ENCODE measurements at places on chromosomes 2 and 18.

DNA sequence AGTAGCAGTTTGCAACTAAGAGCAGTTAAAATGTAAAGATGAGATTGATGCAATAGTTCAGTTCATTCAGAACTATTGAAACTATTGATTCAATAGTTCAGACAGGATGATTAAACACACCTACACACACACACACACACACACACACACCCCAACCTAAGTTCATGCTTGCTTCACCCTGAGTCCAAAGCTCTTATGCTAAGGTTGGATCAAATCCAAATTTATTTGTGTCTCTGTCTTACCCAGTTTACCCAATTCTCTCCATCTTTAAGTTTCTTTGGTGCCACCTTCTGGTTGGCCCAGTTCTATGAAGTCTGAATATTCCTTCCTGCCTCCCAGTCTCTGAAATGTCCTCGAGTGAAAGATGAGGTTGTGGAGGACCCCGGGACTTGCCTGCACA is 5.1 kb downstream of the SERPINB8 start:
- no peak for DNase-seq

- no peak for DNase-seq
Measured at GRCh38 chr2:85188852-85189251, 55.7 kb downstream of the TCF7L1 start.

DNA sequence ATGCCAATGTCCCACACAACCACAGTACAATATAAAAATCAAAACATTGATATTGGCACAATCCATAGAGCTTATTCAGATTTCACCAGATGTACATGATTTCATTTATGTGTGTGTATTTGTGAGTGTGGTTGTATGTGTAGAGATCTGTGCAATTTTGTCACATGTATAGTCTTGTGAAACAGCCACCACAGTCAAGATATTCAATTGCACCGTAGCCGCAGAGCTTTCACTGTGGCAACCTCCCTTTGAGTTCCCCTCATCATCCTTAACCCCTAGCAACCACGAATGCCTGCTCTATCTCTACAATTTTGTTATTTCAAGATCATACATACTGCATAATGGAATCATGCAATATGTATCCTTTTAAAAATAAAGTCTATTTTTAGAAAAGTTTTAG is 391.3 kb downstream of the SETBP1 start:
- DNase-seq: no peak

DNA sequence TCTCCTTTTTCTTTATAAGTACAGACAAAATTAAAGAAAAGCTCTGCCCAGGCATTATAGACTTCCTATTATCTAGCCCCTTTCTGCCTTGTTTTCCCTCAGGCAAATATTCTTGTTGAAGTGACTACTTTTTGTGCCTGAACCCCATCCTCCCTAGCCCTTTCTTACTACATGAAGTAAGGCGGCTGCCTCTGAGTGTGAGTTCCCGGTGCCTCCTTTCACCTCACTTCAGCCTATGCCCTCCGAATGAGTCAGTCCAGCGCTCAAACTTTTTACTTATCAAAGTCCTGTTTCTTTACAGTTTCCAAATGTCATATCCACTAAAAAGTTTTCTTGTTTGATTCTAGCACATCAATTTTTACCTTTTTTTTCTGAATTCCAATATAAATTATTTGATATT is 778.3 kb upstream of the NRXN1 start:
- no peak for DNase-seq

DNA sequence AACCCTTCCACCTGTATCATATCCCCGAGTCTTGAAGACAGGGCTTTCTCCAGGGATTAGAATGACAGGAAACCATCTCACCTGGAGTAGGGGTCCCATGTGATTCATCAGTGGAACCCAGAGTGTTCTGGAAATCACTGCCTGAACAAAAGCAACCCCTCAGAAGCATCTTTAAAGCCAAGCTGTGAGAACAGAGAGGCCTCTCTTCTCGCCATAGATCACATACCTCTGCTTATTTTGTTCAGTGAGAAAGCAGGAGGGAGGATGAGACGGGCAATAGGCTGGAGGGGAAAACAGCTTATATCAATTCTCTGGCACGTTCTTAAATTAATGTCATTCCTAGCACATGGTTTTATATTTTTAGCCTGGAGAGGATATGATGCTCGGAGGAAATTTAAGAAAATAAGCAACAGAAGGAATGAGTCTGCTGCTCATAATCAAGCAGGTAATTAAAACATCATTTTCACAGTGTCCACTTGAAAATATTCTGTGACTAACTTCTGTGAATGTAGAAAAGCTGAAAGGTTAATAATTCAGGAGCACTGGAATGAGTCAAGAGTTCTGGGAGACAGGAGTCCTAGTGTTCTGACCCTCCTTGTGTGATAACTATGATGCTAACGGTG is 213.6 kb upstream of the SP5 start:
- DNase-seq: no peak

GRCh38 chr2:163491850-163492249 is 244.0 kb downstream of the FIGN start:
- no peak for DNase-seq

DNA sequence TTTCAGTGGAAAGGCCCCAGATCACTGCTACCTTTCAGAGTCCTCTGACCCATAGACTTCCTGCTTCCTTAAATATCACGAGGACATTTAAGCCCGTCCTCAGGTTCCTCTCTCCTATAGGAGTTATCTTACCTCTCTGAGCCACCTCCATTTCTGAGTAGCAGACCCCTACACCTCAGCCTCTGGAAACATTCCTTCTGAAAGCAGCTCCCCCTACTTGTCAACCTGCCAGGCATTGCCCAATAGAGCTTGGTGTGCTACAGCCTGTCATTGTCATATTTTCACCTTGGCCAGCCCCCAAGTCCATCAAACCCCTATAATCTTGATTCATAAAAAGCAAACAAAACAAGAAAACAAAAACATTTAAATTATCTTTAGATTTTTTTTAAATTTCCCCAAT is 717.9 kb upstream of the SLC8A1 start:
- DNase-seq: no peak

GRCh38 chr2:231326404-231326803 is 69.1 kb upstream of the B3GNT7 start:
- DNase-seq: no peak

GRCh38 chr2:81077396-81077795 is 772.8 kb upstream of the LRRTM1 start:
- DNase-seq: no peak
